Activated T-cell treated with anti-CD3 and anti-CD28 coated beads, Interleukin-2, amount 50 U/mL, for 72 hours (primary cell): ENCODE measurements at places on chromosomes 7 and 10. TPM values are rescaled to one million over a fixed set of nuclear protein-coding genes. Genes with fewer than 3 reads are reported as not detected.

DNA sequence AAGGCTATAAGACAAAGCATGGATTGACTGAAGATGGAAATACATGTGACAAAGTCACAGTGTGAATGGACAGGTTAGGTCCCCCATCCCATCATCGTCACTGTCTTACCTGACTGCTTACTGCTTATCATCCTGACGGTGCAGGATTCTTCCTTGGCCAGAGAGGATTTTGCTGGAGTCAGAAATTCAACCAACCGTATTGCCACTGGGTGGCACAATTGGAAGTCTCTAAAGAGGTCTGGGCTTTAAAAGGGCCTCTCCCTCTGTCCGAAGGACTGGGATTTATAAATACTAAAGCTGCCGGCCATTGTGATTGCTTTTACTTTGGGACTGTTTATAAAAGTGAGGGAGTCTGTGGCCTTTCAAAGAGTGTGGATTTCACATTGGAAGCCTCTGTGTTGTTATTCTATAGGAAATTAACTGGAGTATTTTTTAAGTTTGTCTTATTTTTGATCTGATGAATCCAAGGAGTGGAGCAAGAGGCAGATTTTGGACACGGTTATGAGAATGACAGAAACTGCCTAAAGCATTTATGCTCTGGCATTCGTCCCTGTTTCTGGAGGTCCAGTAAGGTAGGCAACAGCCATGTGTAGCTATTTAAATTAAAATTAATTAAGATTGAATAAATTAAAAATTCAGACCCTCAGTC lies 113.3 kb upstream of the CREB5 start:
- no peak for DNase-seq

The AGR3 gene
- total RNA-seq, result not detected

DNA sequence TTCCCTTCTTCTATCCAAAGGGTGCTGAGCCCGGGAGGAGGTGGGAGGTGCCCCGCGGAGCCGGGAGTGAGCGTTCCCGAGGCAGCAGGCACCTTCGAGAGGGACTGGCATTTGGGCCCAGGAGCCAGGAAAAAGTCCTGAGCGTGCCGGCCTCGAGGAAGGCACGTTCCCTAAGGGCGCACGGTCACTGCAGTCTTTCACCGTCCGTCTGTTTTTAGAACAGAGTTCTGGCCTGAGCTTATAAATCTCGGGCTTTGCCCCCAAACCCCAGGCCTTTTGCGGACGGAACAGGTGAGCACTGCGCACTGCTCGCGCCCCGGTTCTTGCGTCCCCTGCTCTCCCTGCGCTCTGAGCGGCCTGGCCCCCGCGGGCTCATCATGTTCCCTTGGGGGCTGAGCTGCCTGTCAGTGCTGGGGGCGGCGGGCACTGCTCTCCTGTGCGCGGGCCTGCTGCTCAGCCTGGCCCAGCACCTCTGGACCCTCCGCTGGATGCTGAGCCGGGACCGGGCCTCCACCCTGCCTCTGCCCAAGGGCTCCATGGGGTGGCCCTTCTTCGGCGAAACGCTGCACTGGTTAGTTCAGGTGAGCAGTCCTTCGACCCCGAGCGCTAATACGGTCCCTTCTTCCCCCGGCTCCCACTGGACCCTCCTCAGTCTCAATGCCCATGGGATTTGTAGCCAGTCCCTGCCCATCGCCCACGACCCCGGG lies 442 bp downstream of the CYP26C1 start:
- no peak for DNase-seq

GRCh38 chr10:5812283-5813090 lies 747 bp downstream of the GDI2 start:
- DNase-seq, result peak; percentile 59

The ITPRID1 gene
- total RNA-seq, result not detected

GRCh38 chr10:49254556-49255318 lies 44.2 kb upstream of the C10orf71 start:
- DNase-seq, result no peak

DNA sequence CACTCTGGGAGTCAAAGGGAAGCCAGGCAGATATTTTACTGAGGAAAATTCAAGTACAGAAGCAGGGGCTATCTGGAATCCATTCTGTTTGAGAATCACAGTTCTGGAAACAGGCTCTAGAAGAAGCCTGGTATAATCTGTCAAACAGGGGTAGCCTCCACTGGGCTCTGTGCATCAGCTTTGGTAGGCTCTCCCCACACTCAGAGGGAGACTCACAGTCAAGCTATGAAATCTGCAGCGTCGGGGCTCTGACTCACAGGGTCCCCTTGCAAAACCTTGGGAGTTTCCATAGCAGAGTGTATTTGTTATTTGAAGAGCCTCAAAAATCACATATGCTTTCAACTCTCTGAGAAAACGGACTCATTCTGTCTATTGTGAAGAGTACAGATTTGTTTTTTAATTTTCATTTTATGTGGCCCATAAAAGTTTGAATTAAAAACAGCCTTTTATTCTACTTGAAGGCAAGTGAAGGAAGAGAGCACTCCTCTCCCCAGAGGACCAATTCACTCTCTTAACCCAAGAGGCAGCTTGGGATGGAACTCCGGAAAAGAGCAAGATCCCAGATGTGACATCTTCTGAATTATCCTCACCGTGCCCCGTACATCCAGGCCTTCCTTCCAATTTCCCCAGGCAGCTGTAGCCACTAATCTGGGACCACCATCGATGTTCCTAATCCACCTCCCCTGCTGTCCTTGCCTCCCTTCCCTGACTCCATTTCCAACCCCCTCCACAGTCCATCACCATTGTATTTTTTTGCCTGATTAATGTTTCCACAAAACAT lies 590.9 kb upstream of the MGMT start:
- no peak for DNase-seq

DNA sequence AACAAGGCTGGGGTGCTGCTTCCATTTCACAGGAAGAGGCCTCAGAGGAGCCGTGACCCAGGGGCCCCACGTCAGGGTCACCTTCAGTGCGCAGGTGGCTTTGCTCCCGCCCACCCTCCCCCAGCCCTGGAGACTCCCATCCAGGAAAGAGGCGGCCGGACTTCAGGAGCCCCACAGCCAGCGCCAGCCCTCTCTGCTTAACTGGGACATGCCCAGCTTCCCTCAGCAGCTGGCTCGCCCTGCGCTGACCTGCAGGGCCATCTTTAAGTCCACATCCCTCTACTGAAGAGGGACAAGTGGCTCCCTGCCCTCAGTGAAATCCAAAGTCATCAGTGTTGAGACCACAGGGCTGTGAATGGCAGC lies 141.9 kb upstream of the PPP2R2D start:
- DNase-seq, result no peak

- DNase-seq, result no peak
These were observed 45.0 kb upstream of the TSPAN13 start for GRCh38 chr7:16708511-16708910.

The SPDYE2 gene
- not detected for total RNA-seq

The KCNK18 gene
- total RNA-seq, result not detected

GRCh38 chr7:77208416-77208815 lies 8.8 kb upstream of the FGL2 start:
- no peak for DNase-seq

GRCh38 chr7:18345641-18346234 lies 149.8 kb upstream of the HDAC9 start:
- peak; percentile 17 for DNase-seq

The CLRN3 gene
- not detected for total RNA-seq

DNA sequence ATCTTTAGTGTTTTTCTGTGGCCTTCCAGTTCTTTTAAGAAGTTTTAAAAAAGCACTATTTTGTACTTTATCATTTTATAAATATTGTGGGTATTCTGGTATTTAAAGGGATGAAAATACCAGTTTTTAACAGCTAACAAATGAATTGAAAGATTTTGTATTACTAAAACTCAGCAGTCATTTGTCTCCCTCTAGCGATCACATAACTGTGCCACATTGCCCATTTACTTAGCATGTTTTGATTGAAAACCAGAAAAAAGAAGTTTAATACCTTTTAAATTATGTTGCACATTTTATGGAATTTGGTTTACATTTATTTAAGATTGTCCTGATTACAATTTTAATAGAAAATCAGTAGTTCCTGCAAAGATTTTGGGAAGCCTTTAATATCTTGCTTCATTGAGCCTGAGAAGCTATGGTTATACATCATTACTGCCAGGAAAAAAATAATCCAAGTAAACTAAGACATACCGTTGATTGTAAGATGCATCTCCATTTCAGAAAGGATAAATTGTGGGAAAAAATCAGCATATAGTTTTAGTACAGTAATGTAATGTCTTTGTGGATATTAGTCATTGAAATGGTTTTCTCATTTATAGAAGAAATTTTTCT lies 34.9 kb downstream of the TAX1BP1 start:
- no peak for DNase-seq

GRCh38 chr7:4960363-4960762 lies 1.4 kb upstream of the MMD2 start:
- no peak for DNase-seq

GRCh38 chr7:45060295-45060694 lies 28.5 kb downstream of the NACAD start:
- DNase-seq, result no peak

DNA sequence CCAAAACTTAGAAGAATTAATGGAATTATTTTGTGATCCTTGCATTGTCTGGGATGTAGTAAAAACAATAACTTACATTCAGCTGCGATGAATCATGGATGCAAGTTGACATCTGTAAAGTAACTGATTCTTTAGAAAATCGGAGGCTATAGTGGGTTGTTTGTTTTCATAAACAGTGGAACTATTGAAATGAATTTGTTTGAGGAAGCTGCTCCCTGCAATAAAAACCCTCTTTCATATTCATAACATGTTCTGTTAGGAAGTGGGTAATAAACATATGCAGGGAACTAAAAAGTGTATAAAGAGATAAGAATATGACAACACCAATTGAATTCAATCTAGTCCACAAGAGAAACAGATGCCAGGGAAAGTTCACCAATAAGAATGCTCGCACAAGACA lies 53.6 kb downstream of the AGMO start:
- DNase-seq, result no peak
